ENCODE measurements at places on chromosomes 7 and 10.

- no peak for DNase-seq
Measured at GRCh38 chr7:116443646-116444045, 55.9 kb upstream of the CAV2 start.

- DNase-seq: no peak
Measured at GRCh38 chr10:46525177-46525823, 31.2 kb downstream of the GPRIN2 start.

GRCh38 chr10:101284744-101285463, 55.6 kb upstream of the LBX1 start:
- DNase-seq: no peak

DNA sequence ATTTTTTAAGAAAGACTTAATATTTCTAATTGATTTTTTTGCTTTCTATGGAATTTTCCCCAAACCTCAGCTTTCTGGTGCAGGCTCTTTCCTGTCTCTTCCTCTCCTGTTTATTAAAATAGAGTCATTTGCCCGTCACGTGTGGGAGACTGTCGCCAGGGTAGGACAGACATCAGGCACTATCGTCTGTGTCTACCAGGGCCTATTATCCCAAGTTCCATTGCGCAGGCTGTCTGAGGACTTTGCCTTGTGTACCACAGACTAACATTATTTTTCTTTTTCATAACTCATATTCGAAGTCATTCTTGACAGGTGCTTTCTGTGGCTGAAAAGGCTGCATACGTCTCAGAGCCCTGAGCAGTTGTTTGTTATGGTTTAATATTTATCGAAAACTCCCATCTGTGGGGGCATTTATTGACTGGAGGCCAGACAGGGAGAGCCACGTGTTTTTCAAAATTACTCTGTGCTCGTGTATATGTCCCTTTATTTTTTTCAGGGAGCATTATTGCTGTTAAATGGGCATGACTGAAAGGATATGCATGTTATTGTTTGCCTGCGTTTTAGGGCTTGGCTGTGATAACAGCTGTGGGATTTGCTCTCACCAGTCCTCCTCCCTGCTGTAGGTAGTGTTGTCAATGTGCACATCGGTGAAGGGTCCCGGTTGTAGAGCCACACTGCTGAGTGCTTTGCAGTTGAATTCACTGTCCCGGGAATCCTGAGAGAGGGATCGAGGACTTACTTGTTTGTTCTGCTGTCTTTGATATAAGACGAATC, 89.8 kb downstream of the CAMK1D start:
- DNase-seq: no peak

- no peak for DNase-seq
Measured at GRCh38 chr10:122373721-122374120, 787 bp upstream of the PLEKHA1 start.

All from NCI-H1436 treated with DMSO at 0.1 percent for 48 hours (cell line).